ENCODE measurements at places on chromosomes 16 and 17.

- no peak for DNase-seq
These were observed 25.9 kb upstream of the EFCAB13 start for GRCh38 chr17:47297661-47298400.

DNA sequence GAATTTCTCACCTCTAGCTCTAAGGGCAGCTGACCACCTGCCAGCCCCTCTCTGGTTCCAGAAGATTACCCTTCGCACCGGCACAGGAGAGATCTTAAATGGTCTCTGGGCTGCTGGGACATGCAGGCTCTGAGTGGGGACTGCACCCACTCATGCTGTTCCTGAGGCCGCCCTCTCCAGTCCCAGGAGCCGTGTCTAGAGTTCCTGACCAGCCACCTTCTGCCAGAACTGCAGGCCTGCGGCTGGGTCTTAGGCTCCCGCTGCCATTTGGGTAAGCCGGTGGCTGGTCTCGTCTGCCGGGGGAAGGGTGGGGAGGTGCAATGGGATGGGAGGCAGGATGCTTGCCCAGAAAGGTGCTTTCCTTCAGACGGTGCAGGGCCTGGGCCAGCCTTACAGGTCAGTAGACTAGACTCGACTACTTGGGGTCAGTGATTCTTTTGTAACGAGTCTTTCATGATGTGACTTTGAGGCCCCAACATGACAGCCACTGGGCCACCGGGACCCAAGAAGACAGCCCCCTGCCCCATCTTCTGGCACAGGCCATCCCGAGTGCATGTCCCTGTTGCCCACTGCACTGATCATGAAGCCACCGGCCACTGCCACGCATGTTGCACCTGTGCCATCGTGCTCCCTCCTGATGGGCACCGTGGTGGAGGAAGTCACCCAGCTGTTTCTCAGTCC, 26.4 kb downstream of the B9D1 start:
- DNase-seq: no peak

- DNase-seq: no peak
These were observed 81.1 kb downstream of the MSI2 start for GRCh38 chr17:57337390-57337789.

- DNase-seq: no peak
These were observed 67.5 kb downstream of the GNAO1 start for GRCh38 chr16:56258508-56259424.

DNA sequence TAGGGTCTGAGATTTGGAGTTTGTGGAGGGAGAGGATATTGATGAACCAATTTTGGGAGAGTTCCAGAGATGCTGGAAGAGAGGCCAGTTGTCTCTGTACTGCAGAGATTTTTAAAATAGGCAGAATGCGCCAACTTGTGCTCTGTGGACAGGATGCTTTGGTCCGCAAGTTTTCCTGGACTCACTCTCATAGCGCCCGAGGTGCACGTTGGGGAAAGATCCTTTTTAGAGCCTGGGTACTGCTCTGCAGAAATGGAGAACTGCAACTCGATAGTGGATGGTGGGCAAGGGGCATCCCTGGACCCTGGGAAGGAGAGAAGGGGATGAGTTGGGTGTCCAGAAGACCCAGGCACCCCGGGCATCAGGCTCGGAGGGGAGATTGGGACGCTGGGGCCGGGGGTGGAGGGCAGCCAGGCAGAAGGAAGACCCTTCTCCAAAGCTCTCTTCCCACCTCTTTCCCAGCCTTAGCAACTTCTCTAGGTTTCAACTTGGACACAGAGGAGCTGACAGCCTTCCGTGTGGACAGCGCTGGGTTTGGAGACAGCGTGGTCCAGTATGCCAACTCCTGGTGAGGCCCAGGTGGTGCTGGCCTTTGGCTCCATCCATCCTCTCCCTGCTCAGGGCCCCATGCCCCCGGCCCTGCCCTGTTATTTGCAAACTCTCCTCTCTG, 590 bp downstream of the ITGAX start:
- DNase-seq: no peak

DNA sequence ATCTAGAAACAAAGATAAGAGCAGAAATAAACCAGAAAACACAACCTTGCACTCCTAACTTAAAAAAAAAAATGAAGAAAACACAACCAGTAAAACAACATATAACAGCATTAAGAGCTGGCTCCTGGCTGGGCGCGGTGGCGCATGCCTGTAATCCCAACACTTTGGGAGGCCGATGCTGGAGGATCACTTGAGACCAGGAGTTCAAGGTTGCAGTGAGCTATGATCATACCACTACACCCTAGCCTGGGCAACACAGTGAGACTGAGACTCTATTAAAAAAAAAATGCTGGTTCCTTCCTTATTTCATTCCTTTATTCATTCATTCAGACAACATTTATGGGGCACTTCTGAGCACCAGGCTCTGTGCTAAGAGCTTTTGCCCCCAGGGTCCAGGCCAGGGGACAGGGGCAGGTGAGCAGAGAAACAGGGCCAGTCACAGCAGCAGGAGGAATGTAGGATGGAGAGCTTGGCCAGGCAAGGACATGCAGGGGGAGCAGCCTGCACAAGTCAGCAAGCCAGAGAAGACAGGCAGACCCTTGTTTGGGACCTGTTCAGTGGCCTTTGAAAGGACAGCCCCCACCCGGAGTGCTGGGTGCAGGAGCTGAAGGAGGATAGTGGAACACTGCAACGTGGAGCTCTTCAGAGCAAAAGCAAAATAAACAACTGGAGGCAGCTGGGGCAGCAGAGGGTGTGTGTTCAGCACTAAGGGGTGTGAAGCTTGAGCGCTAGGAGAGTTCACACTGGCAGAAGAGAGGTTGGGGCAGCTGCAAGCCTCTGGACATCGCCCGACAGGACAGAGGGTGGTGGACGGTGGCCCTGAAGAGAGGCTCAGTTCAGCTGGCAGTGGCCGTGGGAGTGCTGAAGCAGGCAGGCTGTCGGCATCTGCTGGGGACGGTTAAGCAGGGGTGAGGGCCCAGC, 2.6 kb downstream of the STH start:
- DNase-seq: no peak

DNA sequence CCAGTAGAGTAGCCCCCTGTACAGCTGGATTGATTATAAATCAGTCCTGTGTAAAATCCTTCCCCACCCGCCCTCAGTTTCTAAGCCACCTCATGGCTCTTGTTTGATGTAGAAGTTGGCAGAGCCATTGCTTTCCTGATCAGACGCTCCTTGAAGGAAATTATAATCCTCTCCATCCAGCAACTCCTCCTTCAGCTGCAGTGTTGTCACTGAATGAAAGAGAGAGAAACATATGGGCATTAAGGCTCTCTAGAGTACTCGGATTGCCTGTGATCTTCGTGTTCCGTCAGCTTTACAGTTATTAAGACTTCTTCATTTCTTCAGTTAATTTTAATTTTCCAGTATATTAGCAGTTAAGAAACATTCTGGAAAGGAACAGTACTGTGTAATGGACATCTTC, 14.3 kb downstream of the NME2 start:
- no peak for DNase-seq

DNA sequence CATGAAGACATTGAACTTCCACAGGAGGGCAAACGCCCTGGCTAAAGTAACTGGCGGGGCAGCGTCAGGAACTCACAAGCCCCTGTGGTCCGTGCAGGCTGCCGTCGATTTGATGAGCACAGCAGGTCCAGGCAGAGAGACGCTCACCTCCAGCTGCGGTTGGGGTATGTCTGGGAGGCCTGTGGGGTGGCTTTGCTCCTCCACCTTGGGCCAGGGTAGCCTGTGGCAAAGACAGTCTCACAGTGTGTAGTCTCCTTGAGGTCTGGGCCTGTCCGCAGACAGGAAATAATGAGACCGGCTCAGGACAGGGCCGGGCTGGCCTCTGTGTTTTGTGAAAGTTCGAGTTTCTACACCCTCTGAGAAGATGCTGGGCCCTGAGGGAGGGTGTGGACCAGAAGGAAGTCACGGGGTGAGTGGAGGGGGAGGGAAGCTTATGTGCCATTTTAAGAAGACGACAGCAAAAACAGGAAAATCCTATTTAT, 103.3 kb downstream of the METRNL start:
- DNase-seq: no peak

GRCh38 chr17:35801583-35802224, 6.3 kb upstream of the MMP28 start:
- DNase-seq: no peak

GRCh38 chr16:55146966-55147365, 177.0 kb upstream of the IRX6 start:
- no peak for DNase-seq

GRCh38 chr17:40063187-40063771, 514 bp downstream of the THRA start:
- no peak for DNase-seq

- no peak for DNase-seq
These were observed 265.0 kb downstream of the CPPED1 start for GRCh38 chr16:12538667-12539091.

Measured in GM18507 (cell line).